ENCODE measurements at places on chromosomes 11 and 22. TPM values are rescaled to one million over a fixed set of nuclear protein-coding genes. Genes with fewer than 3 reads are reported as not detected.

GRCh38 chr11:65717906-65718305 lies 2.7 kb downstream of the RNASEH2C start:
- no peak for DNase-seq

DNA sequence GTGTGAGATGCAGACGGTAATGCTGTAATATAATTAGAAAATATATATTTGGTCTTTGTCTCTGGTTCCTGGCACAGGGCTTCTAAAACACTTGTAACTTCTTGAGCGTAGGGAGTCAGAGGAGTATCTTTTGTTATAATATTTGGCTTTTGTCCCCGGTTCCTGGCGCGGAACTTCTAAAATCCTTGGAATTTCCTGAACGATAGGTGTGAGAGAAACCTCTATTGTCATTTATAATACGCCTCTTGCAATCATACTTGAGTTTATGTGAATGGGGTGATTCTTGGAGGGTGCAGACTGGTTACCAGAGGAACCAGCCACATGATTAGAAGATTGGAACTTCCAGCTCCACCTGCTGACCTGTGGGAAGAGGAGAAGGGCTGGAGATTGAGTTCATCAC lies 54.1 kb upstream of the ZBED5 start:
- DNase-seq = no peak

GRCh38 chr11:9025101-9025850 lies 21.5 kb upstream of the NRIP3 start:
- no peak for DNase-seq

The LDHAL6A gene
- not detected for total RNA-seq

DNA sequence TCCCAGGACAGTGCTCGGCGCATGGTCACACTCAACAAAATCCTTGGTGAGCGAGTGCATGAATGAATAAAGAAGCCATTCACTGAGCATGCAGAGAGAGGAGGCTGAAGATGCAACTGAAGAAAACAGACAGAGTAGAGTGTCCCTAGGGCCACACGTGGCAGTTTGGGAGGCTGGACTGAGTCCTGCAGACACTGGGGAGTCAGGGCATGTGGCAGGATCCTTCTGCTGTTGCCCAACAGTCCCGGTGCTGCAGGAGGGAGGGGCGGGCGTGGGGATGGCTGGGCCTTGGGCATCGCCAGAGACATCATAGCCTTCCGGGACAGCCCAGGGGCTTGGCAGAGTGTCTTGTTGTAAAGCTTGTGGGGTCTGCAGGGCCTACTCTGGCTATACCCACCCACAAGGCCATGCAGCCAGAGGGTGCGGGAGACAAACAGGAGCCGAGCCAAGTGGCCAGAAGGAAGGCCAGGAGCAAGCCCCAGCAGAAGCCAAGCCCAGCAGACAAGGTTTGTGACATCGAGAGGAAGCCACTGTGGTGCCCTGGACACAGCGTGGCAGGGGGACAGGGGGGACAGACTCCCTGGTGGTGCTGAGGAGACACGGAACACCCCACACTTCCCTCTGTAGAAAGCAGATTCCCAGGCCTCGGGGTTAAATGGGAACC lies 26.7 kb upstream of the FBLN1 start:
- no peak for DNase-seq

- DNase-seq = no peak
These were observed 16.5 kb upstream of the SHISAL1 start for GRCh38 chr22:44329179-44329796.

DNA sequence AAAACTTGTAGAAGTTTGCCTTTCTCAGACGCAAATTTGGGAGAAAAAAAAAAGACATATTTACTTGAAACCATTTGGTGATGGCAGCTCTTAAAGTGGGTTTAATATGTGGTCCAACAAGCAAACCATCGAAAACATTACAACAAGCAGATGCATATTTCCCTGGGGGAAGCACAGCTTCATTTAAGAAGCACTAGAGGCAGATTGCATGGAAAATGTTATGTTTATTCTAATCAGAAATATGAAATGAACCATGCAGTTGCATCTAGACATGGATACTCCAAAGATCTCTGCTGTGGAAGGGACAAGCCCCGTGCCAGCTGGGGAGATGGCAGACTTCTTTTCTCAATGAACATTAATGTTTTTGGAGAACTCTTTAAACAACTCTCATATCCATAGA lies 57.4 kb upstream of the PARVA start:
- DNase-seq = no peak

- DNase-seq = peak; percentile 62
These were observed at the start of gene NCF4 for GRCh38 chr22:36860821-36861659. Gene NCF4, plus strand, starts transcription at chr22:36861006. Its CDS starts 166 bp downstream, at chr22:36861172.

GRCh38 chr22:29206372-29207242 lies 911 bp downstream of the EMID1 start:
- no peak for DNase-seq

DNA sequence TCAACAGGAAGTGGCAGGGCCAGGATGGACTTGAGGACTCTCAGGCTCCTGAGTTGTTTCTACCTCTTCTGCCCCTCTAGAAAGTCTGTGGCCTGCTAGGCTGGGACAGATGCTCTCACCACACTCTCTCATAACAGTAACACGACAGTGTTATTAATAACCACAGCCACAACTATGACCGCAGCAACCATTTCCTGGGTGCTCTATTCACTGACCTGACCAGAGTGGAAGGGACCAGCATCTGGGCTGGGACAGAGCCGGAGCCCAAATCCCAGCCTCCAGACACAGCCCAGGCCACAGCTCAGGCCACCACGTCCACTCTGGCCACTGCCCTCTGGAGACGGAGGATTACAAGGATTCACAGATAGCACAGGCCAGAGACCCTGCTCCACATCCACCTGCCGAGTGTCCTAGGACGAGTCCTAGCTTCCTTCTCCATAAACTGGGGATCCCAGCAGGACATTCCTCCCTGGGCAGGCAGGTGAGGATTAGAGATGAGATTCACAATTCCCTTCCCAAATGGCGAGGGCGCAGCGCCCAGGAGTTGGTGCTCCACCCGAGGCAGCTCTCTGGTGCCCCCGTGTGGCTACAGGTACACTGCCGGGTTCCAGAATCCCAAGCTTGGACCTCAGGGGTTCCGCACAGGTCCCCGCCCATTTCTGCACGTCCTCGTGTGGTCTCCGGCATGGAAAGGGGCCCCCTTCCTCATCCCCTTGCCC lies 7.1 kb downstream of the PNPLA5 start:
- peak; percentile 71 for DNase-seq

GRCh38 chr11:62353841-62354240 lies 16.6 kb downstream of the ASRGL1 start:
- DNase-seq = no peak

GRCh38 chr22:31084811-31085492 lies 3.8 kb downstream of the SMTN start:
- peak; percentile 94 for DNase-seq

DNA sequence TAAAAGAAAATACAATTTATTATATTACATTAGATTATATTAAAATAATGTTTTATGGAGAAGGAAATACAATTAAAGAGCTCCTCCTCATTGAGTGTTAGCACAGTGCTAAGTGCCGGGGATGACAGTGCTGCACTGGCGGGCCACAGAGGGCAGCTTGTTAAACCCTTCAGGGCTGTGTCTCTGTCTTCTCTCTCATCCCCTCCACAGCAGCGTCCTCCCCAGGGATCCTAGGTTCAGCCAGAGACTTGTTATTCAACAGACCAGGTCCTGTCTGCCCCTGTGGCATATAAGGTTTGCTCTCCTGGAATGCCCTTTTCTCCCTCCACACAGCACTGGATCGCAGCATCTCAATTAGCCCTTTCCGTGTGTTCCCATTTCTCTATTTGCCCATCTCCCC lies 14.2 kb downstream of the THYN1 start:
- no peak for DNase-seq

The BIRC2 gene
- total RNA-seq = 34.2 TPM

DNA sequence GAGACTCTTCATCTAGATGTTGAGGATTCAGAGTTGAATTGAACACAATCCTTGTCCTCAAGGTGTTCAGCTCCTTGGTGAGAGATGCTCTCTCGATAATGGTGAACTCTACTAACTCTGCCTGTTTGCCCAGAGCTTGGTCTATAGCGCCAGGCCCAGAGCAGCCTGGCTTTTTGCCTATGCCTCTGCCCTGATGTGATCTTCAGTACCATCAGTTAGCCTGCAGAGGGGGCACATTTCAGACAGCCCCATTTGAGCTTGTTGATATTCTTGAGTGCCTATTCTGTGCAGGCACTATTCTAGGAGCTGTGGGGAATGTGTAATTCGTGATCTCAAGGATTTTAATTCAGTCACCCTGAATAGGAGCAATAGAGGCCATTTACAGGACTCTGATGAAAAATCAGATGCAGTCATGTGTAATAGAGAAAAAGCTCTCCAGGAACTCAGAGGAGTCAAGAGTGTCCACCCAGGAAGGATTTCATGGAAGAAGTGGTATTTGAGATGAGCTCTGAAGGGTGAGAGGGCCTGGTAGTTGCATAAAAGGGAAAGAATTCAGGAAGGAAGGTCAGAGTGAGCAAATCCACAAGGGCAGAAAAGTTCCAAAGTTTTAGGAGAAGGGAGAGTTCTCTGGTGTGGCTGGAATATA lies 19.3 kb downstream of the GTPBP1 start:
- DNase-seq = no peak

DNA sequence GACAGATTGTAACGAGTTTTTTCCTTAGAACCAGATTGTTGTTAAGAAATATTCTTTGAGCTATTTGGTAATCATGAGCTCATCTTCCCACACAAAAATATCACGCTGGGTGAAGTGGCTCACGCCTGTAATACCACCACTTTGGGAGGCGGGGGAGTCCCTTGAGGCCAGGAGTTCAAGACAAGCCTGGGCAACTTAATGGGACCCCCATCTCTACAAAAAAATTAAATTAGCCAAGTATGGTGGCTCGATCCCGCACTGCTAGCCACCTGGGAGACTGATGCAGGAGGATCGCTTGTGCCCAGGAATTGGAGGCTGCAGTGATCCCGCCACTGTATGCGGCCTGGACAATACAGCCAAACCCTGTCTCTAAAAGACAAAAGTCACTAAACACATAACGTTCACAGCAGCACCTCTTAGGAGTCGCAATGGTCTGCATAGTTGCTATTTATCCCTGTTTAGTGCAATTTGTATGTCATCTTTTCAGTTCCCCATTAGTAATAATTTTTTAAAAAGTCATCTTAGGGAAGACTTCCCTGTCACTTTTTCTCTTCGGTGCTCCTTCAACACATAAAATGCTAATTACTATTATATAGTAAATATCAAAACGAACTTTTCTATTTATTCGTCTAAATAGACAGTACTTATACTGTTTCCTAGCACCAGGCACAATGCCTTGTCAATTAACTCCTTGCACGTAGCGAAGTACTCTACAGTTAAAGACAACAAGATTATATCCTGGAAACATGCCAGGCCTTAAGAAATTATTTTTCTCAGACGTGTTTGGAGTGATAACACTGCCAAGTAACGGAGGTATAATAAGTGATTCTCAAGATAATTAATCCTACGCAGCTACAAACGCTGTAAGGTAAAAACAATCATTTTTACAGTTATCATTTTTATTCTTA lies 1.1 kb downstream of the ST13 start:
- DNase-seq = peak; percentile 22
